ENCODE measurements at places on chromosomes 13 and 19.

- DNase-seq, result no peak
These were observed 319.7 kb upstream of the ARGLU1 start for GRCh38 chr13:106887686-106888085.

GRCh38 chr19:38543807-38544568 lies 73.8 kb downstream of the MAP4K1 start:
- DNase-seq, result peak; percentile 72

- DNase-seq, result no peak
These were observed 29.0 kb downstream of the ZNF20 start for GRCh38 chr19:12111176-12111575.

DNA sequence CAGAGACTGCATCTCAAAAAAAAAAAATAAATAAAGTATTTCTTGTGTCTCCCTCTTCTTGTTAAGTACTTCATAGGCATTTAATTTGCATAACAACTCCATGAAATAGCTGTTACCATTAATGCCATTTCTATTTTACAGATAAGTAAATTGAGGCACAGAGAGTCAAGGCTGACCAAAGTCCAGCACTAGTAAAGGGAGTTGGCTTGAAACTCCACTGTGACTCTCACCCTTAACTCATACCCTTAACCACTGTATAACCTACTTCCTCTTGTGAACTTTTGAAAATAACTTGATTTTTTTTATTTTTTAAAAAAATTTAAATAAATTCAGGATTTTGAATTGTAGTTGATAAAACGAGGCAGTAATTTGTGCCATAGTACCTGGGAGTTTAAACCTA lies 6.0 kb downstream of the GPATCH1 start:
- DNase-seq, result no peak

- DNase-seq, result no peak
These were observed 1193.8 kb downstream of the SLITRK1 start for GRCh38 chr13:82688400-82688994.

All from Kasumi-1 (cell line).